Stimulated activated CD8-positive, alpha-beta memory T cell treated with anti-CD3 and anti-CD28 coated beads, Interleukin-4, amount 100 ng/mL, for 48 hours (primary cell): ENCODE measurements at places on chromosomes 7 and 10.

DNA sequence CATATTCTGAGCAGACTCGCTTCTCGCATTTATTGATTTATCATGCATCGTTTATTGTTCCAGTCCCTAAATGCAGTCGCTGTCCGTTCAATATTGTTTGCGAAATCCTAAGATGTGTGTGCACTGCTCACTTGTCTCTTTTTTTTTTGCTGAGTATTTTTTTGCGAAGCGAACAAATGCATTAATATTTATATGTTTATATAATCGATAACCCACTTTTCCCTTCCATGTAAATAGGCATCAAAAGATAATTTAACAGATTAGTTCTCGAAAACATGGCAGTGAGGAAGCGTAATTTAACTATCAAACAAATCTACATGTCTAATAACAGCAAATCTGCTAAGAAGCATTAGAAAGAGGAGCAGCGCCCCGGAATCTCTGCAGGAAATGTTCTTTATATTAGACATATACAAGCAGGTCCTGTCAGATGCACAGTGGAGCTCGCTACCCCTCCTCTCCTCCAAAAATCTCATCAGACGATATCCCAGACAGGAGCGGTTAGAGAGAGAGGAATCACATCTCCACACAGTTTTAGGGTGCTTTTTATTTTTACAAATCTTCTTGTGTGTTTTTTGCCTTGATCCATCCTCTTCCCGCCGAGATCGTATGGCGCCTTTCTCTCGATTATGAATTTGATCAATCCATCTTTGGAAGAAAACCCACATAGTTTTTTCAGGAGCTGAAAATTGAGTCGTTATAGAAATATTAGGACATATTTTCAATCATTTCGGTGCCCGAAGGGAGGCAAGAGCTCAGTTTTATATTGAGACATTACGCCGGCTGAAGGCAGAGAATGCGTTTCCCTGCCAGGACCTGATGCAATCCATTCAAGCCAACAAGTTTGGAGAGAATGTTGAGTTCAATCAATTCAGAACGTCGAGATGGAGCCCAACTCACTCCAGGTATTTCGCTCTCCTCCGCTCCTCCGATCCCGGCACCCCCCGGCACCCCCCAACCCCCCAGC, at the start of gene ARID5B:
Gene ARID5B (plus strand): TSS at position 871 of the 964 bp plus-strand sequence. CDS start 11 bp downstream, at position 882.
- peak; percentile 63 for DNase-seq

DNA sequence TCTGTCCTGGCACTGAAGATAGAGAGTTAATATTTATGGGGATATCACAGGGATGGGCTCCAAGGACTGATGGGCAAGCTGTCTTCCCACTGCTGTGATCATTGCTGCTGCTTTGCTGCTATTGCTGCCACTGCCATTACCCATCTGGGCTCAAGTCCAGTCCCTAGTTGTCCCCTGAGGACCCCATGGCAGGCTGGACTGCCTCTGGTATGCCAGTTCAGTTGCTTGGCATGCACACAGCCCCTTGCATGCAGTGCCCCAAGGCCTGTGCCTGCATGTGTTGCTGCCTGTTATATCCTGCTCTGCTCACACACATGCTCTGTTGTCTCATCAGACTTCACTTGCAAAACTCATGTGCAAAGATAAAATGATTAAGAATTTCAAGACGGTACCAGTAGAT, 109.5 kb downstream of the ADRA2A start:
- DNase-seq = no peak

DNA sequence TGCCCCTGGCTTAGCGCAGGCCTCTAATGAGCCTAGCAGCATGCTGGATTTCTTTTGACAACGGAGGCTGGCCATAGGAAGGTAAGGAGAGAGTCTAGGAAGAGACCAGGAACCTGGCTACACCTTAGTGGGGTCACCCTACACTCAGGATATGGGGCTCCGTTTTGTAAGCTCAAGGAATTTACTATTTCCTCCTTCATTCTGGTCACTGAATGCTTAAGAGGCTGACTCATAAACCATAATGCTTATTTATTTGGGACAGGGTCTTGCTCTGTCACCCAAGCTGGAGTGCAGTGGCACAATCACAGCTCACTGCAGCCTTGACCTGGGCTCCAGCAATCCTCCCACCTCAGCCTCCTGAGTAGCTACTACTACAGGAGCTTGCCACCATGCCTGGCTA, 38.4 kb downstream of the CARD11 start:
- DNase-seq = no peak

GRCh38 chr7:3156508-3156907, 112.8 kb upstream of the CARD11 start:
- DNase-seq = no peak

DNA sequence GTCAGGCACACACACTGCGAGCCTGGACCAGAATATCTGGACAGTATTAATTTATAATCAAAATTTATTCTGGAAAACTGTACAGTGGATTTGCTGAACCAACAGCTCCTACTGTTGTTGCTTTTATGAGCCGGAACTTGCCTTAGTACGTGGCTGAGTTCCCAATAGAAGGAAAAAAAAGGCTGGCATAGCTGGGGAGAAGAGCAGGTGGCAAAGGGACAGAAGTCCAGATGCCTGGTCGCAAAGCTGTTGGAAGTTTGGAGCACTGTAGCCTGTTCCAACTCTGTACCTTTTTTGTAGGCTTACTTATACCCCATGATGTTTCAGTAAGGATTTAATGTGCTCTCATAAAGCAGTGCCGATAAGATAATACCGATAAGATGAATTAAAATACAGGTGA, 333.8 kb downstream of the ABCA13 start:
- no peak for DNase-seq

GRCh38 chr10:95782318-95782717, 26.4 kb downstream of the ENTPD1 start:
- DNase-seq = no peak

- DNase-seq = no peak
These were observed 47.6 kb downstream of the TSPAN15 start for GRCh38 chr10:69498711-69499471.

GRCh38 chr10:129854796-129855705, 109.0 kb downstream of the EBF3 start:
- DNase-seq = no peak

DNA sequence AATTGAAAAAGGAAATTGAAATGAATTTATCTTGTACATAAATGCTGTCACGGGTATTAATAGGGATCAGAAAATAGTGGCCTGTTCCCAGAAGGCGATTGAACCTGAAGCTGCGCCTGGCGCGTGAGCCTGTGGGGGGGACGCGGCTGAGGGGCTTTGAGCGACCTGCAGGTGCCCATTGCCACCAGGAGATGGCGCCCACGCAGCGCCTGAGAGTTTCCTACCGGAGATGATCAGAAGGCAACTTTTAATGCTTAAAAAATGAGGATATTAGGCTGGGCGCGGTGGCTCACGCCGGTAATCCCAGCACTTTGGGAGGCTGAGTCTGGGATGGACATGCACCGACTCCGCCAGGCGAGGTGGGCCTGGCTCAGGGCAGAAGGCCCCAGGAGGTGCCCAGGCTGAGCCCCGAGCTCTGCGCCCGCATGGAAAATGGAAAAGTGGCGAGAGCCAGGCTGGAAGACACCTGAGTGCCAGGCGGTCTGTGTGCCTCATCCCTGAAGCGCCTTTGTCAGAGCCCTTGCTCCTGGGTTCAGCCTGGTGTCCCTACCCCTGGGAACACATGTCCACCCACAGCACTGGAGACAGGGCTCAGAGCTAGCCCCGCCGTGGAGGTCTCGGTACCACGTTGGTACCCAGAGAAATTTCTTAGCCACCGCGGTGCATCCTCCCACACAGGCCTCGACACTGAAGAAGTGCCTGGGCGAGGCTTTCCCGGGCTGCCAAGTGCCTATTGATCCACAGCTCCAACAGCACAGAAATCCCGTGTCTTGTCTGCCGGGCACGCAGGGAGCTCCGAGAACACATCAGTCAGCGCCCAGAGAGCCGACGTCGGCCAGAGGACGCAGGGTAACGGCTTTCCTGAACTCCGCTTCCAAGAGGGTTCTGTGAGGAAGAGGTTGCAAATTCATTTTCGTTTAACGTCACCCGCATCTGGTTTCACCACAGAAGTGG, 117.4 kb downstream of the INPP5A start:
- peak; percentile 77 for DNase-seq

- no peak for DNase-seq
These were observed 8.4 kb upstream of the TECTB start for GRCh38 chr10:112274831-112275230.

DNA sequence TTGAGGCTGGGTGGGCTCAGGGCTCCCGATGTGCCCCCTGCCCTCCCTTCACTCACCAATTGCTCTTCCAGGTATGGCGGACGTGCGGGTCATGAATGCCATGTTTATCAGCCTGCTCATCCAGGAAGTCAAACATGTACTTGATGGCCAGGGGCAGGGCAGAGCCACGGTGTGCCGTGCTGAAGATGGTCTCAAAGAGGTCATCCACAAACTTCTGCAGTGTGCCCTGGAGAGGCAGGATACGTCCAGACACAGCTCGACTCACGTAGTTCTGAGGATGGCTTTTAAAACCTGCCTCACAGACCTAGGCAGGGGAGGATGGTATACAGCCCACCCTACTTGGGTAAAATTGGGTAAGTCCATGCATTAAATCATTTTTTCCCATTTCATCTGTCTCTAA, 431.2 kb downstream of the PLXNA4 start:
- no peak for DNase-seq

- DNase-seq = no peak
These were observed 22.2 kb downstream of the SUGCT start for GRCh38 chr7:40156988-40157387.

GRCh38 chr7:70415179-70415972, 716.6 kb upstream of the GALNT17 start:
- DNase-seq = no peak

DNA sequence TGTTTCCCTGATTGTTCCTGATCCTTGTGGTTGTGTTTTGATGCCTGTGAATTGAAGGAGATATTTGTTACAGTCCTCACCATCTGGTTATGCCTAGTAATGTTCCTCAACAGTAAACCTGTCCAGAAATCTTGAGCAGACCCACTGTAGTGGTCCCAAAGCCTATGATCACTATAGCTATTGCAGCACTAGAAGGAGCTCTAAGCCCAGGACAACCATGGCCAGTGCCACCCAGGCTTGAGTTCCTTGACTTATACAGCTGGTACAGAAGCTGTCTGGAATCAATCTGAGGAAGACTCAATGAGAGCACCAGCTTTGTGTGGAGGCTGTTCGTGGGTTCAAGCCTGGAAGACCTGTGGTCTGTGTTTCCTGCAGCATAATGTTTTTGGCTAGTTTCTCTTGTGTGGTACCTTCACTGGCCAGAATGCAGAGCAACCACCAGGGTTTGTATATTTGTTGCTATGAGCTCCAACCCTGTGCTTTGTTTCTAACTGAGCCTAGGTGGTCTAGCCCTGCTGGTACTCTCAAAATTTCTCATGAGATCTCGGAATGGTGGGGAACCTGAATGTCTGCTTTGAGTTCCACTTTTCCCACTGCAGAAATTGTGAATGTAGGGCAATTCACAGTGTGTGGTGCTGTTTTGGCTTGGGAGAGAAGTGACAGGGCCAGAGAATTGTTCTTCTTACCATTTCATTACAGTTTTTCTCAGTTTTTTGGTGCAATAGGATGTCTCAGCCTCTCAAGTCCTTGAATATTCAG, 355.2 kb downstream of the SUGCT start:
- DNase-seq = no peak

DNA sequence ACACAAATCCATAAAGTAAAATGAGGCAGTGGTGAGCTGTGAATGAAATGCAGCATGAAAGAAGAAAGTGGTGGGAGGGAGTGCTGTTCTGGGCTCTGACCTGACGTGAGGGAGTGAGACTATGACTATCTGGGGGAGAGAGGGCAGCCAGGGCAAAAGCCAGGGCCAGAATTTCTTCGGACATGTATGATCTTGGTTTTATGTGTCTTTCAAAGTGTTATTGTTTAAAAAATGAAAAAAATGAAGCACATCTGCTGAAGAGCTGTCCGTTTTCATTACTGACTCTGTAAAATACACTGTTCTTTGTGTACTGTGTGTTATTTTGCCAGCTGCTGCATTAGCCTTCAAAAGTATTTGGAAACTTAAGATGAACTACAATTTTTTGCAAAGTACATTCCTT, 70.2 kb upstream of the KLF14 start:
- no peak for DNase-seq

- DNase-seq = no peak
These were observed 132.7 kb upstream of the RHOBTB1 start for GRCh38 chr10:61076572-61077114.

DNA sequence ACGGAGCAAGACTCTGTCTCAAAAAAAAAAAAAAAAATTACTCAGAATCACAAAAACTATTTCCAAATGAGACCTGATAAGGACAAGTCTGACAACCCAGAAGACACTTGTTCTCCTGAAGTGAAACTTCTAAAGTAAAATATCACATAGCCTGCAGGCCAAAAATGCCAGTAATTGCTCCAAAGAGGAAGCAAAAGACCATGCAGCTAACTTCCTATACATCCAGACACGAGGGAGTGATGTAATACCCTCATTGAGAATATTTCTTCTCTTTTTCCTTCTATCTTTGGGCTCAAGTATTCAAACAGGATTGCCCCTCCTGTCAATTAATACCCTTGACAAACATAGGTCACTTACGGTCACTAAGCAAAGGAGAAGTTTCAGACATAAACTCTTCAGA, 31.2 kb downstream of the ARMH3 start:
- DNase-seq = no peak

DNA sequence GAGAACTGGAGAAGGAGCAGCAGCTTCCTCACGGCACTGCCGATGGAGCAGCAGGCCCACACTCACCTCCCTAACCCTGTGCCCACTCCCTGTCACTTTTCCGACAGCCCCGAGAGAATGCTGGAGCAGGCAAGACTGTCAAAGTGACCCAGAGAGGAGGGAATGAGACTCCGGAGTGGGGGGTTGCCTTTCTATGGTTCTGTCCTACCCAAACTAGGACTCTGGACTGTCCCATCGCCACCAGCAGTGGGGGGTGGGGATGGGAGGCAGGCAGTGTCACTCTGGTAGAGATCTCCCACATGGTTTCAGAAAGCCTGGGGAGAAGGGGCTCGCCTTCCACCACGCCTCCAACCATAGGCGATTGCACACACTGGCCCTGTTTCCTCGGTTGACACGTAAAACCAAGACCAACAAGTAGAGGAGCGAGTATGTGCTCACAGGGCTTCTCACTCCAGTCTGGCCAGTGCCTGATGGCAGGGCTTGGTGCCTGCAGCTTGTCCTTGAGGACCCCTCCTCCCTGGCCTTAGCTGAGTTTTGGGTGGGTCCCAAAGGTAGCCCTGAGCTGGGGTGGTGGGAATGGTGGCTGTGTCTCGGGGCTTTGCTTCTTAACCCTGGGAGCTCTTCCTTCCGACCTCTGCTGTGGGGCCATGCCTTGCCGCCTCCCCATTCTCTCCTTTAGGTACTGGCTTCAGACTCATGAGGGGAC, 148.5 kb downstream of the PTPN20 start:
- peak; percentile 5 for DNase-seq

GRCh38 chr10:104546756-104547155, 94.3 kb upstream of the SORCS3 start:
- DNase-seq = no peak

GRCh38 chr10:26881600-26882331, 21.0 kb upstream of the ABI1 start:
- DNase-seq = no peak

GRCh38 chr10:16779384-16779915, 37.8 kb downstream of the RSU1 start:
- peak; percentile 71 for DNase-seq

DNA sequence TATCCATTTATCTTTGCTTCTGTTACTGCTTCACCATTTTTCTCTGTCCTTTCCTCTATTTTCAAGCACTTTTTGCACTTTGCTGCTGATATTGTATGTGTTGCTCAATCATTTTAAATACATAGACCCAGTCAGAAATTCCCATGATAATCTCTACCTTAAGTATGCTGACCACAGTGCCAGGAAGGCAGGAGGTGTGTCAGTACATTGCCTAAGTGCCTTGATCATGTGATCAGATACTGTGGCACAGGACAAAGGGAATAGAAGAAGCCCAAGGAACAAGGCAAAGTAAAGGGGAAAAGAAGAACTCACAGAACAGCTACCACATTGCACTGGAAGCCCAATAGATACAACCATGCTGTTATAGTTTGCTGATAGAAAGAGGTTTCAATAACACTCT, 53.7 kb upstream of the CD36 start:
- no peak for DNase-seq
